ENCODE measurements at places on chromosomes 3 and 15. TPM values are rescaled to one million over a fixed set of nuclear protein-coding genes. Genes with fewer than 3 reads are reported as not detected.

TSEN2 gene
- 22.0 TPM for total RNA-seq

SCAANT1 gene
- not detected for total RNA-seq

FAM107A gene
- 0.08 TPM for total RNA-seq

IGDCC3 gene
- 0.18 TPM for total RNA-seq

GCNT3 gene
- total RNA-seq: not detected

TIPIN gene
- total RNA-seq: 19.7 TPM

CORO2B gene
- total RNA-seq: 0.36 TPM

PROK2 gene
- total RNA-seq: not detected

AP4E1 gene
- total RNA-seq: 13.6 TPM

NANOGP8 gene
- not detected for total RNA-seq

NRG4 gene
- total RNA-seq: 0.39 TPM

IL17RB gene
- total RNA-seq: 15.9 TPM

GABRR3 gene
- not detected for total RNA-seq

THRB gene
- 3.9 TPM for total RNA-seq

HRH1 gene
- total RNA-seq: 4.6 TPM

VGLL3 gene
- 0.15 TPM for total RNA-seq

CSPG4 gene
- 17.5 TPM for total RNA-seq

COL7A1 gene
- 40.0 TPM for total RNA-seq

SLC24A5 gene
- not detected for total RNA-seq

SLC9C1 gene
- not detected for total RNA-seq

HTR3E gene
- total RNA-seq: not detected
